ENCODE measurements at places on chromosomes 3 and 15.

GRCh38 chr3:53161820-53162671 is 1.0 kb downstream of the PRKCD start:
- DNase-seq = no peak

GRCh38 chr15:80174017-80174746 is 21.4 kb downstream of the FAH start:
- no peak for DNase-seq

- DNase-seq = no peak
Observed at GRCh38 chr15:50830477-50831354, 65.2 kb upstream of the SPPL2A start.

DNA sequence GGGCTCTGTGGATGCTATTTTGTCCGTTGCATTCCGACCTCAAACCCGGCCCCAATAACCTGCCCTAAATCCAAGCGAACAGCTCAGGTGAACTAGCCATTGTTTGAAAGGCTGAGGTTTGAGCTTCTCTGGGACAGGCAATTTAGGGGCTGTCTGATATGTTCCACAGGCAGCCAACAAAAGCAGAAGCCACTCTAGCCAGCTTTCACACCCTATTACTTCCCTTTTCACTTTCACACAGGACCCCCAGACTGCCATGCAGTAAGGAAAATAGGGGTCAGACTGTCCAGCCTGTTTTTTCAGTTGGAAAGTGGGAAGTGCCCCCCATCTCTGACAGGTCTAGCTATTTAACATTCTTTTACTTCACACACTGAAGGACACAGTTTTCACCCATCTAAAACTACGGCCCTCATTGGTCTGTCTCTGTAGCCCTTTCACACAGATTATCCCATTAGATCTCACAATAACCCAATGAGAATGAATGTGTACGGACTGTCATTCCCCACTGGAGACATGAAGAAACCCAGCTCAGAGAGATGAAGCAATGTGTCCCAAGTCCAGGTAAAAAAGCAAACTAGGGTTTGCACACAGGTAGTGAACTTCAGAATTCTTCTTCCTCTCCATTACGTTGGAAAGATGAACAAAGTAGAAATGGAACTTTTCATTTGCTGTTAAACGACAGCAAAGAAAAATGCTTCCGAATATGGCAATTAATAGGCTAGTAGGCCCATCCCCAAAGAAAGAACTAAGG is 1.9 kb downstream of the CCDC12 start:
- no peak for DNase-seq

- DNase-seq = no peak
Observed at GRCh38 chr15:100615801-100616200, 13.4 kb downstream of the ASB7 start.

DNA sequence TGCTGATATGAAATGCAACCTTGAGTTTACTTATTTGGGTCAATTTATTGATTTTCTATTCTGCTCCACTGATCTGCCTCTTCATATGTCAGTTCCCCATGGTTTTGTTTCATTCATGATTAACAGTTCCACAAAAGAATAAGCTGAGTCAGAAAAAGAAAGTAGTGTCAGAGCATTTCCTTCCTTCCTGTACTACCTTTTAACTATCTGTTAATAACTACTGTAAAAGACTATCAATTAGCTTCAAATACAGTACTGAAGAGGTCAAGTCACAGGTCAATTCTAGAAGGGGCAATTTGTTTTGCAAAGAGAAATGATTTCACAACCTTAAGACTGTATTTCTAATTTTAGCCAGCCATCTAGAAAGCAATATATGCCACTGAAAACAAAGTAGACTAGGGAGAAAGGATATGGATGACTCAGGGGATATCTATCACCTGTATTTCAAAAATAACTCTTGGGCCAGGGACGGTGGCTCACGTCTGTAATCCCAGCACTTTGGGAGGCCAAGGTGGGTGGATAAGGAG is 129.5 kb downstream of the TFDP2 start:
- no peak for DNase-seq

DNA sequence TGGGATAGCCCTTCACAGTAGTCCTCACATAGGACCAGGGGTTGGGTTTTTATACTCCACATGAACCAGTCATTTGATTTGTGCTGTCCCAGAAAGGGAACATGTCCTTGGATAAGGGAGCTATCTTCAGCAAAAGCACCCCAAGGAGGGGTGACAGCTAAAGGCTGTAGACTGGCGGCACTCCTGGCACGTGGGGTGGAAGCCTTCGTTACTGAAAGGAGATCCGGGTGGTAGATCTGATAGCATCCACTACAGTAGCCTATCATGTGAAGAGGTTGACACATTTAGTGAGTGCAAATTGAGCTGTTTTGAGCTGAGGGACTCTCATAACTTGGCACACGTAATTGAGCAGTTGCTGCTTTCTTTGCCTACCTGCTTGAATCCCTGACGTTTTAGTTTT is 588.8 kb upstream of the GOLIM4 start:
- no peak for DNase-seq

GRCh38 chr3:52119099-52119498 is 35.1 kb downstream of the POC1A start:
- DNase-seq = no peak

GRCh38 chr3:141796889-141797781 is 33.9 kb downstream of the GRK7 start:
- peak; percentile 80 for DNase-seq

- DNase-seq = no peak
Observed at GRCh38 chr3:46080124-46080968, 53.1 kb upstream of the XCR1 start.

DNA sequence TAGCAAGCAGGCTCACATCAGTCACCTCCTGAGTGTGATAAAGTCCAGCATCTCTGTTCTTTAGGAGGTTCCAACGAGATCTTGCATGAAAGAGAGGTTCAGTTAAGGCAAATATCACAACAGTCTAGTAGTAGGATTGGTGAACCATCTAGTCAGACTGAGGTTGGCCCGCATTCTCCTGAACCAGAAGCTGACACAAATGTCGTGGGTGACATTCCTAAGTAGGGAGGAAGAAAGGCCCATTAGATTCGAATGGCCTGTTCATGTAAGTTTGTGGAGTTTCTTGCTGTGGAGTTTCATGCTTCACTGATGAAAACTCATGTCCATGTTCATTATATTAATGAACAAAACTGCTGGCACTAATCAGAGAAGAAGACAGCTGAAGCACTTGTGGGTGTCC is 66.7 kb upstream of the XCR1 start:
- DNase-seq = no peak

DNA sequence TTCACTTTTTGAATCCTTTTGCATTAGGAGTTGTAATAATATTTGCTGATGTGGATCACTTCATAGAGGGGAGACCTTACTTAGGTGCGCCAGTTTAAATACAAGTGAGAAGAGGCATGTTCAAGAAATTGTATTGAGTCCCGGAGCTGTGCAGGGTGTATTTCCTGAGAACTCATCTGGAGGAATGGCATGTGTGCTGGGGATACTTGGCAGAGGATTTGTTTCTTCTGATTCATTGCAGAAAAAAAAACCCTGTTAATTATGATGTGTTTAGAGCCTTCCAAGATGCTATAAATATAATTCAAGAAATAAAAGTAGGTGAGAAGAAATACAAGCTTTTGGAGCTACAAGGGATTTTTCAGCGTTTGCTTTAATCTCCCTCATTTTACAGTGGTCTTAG is 97.6 kb downstream of the TPRG1 start:
- no peak for DNase-seq

DNA sequence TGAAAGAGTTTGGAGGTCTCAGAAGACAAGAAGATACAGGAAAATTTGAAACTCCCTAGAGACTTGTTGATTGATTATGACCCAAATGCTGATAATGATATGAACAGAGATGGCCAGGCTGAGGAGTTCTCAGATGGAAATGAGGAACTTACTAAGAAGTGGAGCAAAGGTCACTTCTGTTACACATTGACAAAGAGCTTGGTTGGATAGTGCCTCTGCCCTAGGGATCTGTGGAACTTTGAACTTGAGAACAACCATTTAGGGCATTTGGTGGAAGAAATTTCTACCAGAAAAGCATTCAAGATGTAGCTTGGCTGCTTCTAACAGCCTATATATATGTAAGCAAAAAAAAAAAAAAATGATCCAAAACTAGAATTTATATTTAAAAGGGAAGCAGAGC is 48.9 kb upstream of the NAALADL2 start:
- DNase-seq = no peak

Data from left forelimb (tissue), 1 donor.